Stimulated activated CD4-positive, alpha-beta T cell treated with anti-CD3 and anti-CD28 coated beads, Interleukin-1b, Interleukin-23, amount 100 ng/mL, for 1 hour (primary cell): ENCODE measurements at places on chromosomes 13 and 19.

DNA sequence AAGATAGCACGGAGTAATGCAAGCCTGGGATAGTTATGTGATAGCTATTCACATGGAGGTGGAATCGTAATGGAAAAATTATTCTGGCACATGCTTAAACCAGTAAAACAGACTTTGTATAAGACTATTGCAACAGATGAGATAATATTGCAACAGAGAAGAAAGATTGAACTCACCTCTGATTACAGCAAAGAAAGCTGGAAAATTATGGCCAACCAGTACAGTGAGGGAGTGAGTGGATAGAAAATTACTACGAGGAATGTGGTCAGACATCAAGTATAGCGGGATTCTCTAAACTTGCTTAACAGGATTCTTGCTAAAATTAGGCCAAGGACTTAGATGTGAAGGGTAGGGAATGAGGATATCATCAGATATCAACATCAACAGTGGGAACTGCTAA, 397.6 kb upstream of the KLHL1 start:
- DNase-seq: no peak

DNA sequence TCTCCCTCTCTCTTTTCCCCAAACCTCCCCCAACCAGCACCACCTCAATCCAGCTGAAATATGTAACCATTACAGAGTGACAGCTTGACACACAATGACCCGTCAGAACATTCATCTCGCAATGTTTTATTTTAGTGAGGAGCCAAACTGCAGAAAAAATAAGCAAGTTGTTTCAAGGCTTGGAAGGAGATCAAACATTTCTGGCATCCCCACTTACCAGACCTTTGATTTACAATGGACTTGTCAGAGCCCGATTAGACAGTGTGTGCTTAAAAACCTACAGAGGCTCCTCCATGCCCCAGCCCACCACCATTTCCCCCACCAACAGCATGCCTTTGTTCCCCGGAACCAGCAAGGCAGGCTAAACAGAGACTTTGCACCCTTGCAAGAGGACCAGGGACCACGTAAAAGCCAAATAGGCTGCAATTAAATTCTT, 382.8 kb upstream of the ZNF507 start:
- DNase-seq: no peak

- DNase-seq: no peak
Measured at GRCh38 chr13:34065928-34066327, 248.0 kb downstream of the RFC3 start.

- DNase-seq: no peak
Measured at GRCh38 chr13:50842990-50843256, 569 bp downstream of the DLEU7 start.

GRCh38 chr19:51599084-51599483, 28.0 kb downstream of the ZNF175 start:
- no peak for DNase-seq

- DNase-seq: peak; percentile 28
Measured at GRCh38 chr19:40165362-40165937, 25.8 kb upstream of the MAP3K10 start.

DNA sequence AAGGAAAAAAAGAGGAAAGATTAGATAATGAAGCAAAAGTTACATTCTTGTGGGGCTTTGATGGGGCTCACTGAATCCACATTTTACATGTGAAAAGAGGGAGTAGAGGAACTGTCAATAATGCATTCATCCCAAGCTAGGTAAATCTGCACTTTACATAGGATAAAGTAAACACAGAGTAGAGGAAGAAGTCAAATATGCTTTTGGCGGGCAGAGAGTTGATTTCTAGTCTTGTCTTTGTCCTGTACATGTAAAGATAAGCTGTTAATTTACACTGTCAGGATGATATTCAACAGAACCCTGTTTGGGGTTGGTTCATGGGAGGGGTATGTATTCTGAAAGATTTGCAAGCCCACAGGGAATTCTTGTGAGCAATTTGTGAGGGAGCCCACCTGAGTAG, 18.0 kb upstream of the TNFRSF19 start:
- DNase-seq: no peak

GRCh38 chr13:76892488-76892887, 6.3 kb upstream of the KCTD12 start:
- DNase-seq: no peak

GRCh38 chr13:60172111-60172510, 8.4 kb upstream of the DIAPH3 start:
- DNase-seq: no peak

DNA sequence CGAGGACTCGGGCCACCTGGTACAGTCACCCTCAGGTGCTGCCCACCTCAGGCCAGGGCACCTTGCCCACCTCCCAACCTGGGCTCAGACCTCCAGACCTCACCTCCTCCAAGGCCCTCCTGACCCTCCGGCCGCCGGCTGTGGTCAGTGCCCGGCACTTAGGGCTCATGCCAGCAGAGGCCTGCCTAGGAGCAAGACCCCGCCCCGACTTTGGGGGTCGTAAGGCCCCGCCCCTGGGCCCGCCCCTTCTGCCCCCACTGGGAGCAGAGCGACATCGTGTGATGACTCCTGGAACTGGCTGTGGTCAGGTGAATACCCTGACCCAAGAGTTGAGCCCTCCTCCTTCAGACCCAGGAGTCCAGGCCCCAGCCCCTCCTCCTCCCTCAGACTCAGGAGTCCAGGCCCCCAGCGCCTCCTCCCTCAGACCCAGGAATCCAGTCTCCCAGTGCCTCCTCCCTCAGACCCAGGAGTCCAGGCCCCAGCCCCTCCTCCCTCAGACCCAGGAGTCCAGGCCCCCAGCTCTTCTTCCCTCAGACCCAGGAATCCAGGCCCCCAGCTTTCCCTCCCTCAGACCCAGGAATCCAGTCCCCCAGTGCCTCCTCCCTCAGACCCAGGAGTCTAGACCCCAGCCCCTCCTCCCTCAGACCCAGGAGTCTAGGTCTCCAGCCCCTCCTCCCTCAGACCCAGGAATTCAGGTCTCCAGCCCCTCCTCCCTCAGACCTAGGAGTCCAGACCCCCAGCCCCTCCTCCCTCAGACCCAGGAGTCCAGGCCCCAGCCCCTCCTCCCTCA, at the start of gene SBK2:
Gene SBK2 (minus strand): TSS at position 183 of the 790 bp plus-strand sequence. CDS start 839 bp downstream, outside the sequence.
- DNase-seq: no peak

GRCh38 chr13:101416181-101417042, at the start of gene NALCN:
Gene NALCN (minus strand): TSS chr13:101416508. CDS start chr13:101399126, 17,382 bp downstream.
- DNase-seq: no peak

DNA sequence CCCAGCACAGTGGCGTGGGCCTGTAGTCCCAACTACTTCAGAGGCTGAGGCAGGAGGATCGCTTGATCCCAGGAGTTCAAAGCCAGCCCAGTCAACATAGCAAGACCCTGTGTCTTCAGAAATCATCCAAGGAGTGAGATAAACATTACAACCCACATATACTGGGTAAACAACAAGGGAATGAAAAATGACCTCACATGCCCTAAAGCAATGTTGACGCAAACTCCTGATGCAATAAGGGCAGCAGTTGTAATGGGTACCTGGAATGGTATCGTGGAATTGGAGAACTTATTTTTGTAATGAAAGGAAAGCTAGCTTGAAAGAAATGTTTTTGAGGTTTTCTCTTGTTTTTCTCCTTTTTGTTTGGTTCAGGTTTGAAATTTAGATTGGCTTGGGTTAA, 24.5 kb upstream of the LGALS16 start:
- DNase-seq: no peak

DNA sequence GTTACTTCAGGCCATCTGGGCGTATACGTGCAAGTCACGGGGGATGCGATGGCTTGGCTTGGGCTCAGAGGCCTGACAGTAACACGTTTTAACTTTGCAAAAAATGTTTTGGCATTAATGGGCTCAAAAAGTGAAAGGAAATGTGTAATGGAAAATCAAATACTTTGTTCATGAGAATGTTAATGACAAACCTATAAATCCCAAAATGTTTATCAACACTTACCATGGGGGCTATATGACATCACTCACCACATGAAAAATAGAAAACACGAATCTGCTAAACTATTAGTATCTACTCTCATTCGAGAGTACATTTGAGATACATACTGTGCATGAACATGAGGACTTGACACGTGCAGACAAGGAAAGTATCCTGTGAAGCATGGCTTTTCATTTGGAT, 91.7 kb downstream of the FAM216B start:
- DNase-seq: no peak
